Lower leg skin (tissue), 4 donors: ENCODE measurements at places on chromosomes 4 and X. TPM values are rescaled to one million over a fixed set of nuclear protein-coding genes. Genes with fewer than 3 reads are reported as not detected.

Gene RNF150
- total RNA-seq: 0.65 TPM

Gene CT55
- total RNA-seq: not detected

Gene MTTP
- not detected for total RNA-seq

Gene ENPP6
- 0.16 TPM for total RNA-seq

Gene TRAM1L1
- total RNA-seq: 1.3 TPM

Gene RTL9
- total RNA-seq: not detected

Gene GJB1
- 0.72 TPM for total RNA-seq

Gene INPP4B
- 17.9 TPM for total RNA-seq

Gene HUWE1
- total RNA-seq: 175 TPM

Gene ADRA2C
- 8.0 TPM for total RNA-seq

- no peak for DNase-seq
Measured at GRCh38 chrX:136761421-136761820, 19.3 kb downstream of the ARHGEF6 start.

DNA sequence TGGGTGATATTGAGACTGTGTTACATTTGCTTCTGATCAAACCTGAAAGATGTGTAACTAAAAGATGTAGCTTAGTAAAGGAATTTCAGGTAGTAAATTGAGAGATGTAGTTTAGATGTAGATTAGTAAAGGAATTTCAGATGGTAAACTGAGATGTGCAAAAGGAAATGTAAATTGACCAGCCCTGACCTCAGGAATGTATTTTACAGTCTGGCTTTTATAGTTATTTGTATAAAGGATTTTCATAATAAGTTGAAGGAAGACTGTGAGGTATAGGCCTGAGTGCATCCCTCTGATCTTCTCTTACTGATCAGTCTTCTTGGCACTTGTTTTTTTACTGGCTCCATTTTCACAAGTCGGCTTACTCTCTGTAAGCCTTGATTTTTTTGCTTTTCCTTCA is 3.2 kb downstream of the KLHL2 start:
- DNase-seq: no peak

GRCh38 chr4:168813890-168814289 is 196.2 kb downstream of the CBR4 start:
- no peak for DNase-seq

GRCh38 chr4:186201535-186202230 is 10.3 kb downstream of the CYP4V2 start:
- no peak for DNase-seq

GRCh38 chr4:182809417-182810102 is 107.6 kb downstream of the DCTD start:
- DNase-seq: no peak

GRCh38 chr4:106898621-106899230 is 137.4 kb downstream of the DKK2 start:
- no peak for DNase-seq

- DNase-seq: peak; percentile 89
Measured at GRCh38 chr4:4575284-4576211, 33.7 kb upstream of the STX18 start.

DNA sequence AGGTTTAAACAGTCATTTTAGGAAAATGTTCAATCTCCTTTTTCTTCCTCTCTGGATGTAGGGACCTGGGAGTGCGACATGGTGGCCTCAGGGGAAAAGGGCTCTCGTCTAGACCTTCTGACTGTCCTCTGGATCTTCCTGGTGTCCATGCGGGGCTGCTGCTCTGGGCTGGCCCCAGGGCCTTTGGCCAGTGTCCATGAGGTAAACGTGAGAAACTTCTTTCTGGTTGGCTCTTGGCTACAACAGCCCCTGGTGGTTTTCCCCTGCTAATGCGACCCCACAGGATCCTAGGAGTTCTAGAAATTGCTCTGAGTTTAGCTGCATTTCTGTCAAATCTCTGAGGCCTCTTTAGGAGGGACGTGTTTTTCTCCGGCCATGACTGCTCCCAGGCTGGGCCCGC is 85.7 kb downstream of the MFAP3L start:
- no peak for DNase-seq

- no peak for DNase-seq
Measured at GRCh38 chrX:98357146-98357545, 1473.4 kb downstream of the RPA4 start.

DNA sequence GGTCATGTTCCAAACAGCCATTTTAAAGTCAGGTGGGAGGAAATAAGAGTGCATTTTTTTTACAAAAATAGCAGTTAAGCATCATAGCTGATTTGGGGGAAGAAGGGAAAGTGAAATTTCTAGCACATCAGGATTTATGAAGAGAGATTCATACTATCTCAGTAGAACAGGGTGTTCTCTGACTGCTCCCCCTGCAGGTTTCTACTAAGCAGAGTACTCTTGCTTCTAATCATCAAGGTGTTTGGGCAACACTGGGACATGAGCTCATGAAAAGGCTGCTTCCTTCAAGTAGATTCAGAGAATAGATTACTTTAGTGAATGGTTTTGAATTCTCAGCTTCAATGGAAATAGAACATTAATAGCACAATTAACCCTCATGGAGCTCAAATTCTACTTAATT is 591.4 kb upstream of the PCDH10 start:
- no peak for DNase-seq

- DNase-seq: no peak
Measured at GRCh38 chr4:41750121-41750625, 1.6 kb upstream of the PHOX2B start.

DNA sequence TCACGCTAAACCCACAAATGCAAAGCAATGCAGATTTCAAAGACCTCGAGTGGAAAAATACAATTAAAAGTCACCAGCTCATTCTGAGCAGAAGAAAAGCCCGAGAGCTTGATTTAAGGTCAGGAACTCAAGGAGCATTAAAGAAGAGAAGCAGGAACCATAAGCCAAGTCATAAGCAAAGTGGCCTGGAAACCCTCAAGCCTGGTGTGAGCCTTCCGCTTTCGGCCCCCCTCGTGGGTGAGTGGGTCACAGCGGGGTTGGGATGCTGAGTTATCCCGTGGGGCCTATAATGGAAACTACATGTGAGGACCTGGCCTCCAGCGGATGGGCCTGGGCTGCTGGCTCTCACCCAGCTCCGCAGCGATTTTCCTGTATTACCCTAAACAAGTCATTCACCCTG is 504.3 kb downstream of the RAB28 start:
- no peak for DNase-seq

GRCh38 chrX:131763674-131764073 is 219.8 kb downstream of the OR13H1 start:
- no peak for DNase-seq

GRCh38 chr4:37882665-37883296 is 8.1 kb upstream of the TBC1D1 start:
- no peak for DNase-seq

- DNase-seq: no peak
Measured at GRCh38 chr4:154928640-154929257, 147.7 kb downstream of the RBM46 start.

DNA sequence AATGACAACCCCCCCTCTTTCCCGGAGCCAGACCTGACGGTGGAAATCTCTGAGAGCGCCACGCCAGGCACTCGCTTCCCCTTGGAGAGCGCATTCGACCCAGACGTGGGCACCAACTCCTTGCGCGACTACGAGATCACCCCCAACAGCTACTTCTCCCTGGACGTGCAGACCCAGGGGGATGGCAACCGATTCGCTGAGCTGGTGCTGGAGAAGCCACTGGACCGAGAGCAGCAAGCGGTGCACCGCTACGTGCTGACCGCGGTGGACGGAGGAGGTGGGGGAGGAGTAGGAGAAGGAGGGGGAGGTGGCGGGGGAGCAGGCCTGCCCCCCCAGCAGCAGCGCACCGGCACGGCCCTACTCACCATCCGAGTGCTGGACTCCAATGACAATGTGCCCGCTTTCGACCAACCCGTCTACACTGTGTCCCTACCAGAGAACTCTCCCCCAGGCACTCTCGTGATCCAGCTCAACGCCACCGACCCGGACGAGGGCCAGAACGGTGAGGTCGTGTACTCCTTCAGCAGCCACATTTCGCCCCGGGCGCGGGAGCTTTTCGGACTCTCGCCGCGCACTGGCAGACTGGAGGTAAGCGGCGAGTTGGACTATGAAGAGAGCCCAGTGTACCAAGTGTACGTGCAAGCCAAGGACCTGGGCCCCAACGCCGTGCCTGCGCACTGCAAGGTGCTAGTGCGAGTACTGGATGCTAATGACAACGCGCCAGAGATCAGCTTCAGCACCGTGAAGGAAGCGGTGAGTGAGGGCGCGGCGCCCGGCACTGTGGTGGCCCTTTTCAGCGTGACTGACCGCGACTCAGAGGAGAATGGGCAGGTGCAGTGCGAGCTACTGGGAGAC is 1.6 kb downstream of the PCDH10 start:
- no peak for DNase-seq

GRCh38 chr4:98556451-98556850 is 102.0 kb downstream of the TSPAN5 start:
- no peak for DNase-seq

DNA sequence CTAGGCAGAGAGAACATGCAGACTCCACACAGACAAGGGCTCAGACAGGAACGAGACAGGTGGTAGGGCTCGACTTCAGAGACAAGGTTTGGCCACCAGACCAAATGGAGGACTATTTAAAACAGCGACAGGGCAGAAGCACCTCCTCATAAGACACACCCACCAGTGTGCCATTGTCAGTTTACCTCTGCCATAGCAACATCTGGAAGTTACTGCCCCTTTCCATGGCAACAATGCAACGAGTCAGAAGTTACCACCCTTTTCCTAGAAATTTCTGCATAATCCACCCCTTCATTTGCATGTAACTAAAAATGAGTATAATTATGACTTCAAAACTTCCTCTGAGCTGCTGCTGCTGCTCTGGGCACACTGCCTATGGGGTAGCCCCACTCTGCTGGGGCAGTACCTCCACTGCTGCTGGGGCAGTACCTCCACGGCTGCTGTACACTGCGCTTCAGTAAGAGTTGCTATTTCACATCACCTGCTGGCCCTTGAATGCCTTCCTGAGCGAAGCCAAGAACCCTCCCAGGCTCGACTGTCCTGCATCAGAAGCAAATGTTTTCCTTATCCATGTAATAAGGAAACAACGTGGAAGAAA is 2222.3 kb upstream of the AGA start:
- DNase-seq: no peak

GRCh38 chr4:118955515-118955914 is 66.9 kb downstream of the SYNPO2 start:
- DNase-seq: no peak

- DNase-seq: no peak
Measured at GRCh38 chrX:46967547-46967946, 55.3 kb downstream of the JADE3 start.

DNA sequence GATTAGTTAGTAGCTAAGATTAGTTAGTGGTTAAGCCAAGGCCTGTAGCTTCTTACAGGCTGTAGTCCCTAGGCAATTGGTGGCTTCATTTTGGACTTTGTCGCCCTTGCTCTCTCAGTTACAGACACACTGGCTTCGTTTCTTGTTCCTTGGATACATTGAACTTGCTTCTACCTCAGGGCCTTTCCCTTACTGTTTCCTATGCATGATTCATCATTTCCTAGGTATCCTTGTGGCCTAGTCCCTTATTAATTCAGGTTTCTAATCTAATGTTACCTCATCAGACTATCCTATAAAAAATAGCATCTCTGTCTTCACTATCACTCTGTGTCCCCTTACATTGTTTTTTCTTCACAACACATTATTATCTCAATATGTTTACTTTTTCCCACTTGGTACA is 45.5 kb upstream of the LCORL start:
- no peak for DNase-seq

DNA sequence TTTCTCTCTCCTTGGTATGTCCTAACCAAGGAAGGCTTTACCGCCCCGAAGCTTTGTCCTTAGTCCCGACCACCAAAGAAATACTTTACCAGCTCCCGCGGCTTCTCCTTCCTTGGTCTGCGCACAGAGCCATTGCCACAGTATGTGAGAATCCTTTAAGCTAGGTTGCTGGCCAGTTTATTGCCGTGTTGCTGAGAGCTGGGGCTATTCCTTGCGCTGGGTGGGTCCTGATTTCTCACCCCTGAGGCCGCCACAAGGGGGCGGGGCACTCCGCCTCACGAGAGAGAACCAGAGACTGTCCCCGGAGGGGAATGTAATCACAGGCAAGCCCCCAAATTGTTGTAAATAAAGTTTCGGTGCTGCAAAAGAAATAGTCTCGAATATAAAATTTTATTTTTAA is 331.0 kb upstream of the PCDH10 start:
- no peak for DNase-seq

- no peak for DNase-seq
Measured at GRCh38 chrX:11261260-11261659, 32.0 kb upstream of the AMELX start.

GRCh38 chr4:58849026-58849425 is 1738.8 kb upstream of the IGFBP7 start:
- DNase-seq: no peak

DNA sequence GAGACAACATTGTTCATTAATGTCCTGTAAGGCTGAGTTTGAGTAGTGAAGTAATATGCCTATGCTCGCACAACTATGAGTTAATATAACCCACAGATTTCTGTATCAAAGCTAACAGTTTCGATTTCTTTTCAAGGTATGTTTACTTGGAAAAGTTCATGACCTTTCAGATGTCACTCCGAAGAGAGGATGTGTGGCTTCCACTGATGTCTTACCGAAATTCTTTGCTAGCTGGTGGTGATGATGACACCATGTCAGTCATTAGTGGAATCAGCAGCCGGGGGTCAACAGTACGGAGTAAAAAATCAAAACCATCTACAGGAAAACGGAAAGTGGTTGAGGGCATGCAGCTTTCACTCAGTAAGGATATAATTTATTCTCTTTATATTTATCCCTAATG is 124.9 kb downstream of the STAG2 start:
- DNase-seq: no peak

GRCh38 chr4:150518559-150518958 is 63.4 kb upstream of the MAB21L2 start:
- DNase-seq: no peak

DNA sequence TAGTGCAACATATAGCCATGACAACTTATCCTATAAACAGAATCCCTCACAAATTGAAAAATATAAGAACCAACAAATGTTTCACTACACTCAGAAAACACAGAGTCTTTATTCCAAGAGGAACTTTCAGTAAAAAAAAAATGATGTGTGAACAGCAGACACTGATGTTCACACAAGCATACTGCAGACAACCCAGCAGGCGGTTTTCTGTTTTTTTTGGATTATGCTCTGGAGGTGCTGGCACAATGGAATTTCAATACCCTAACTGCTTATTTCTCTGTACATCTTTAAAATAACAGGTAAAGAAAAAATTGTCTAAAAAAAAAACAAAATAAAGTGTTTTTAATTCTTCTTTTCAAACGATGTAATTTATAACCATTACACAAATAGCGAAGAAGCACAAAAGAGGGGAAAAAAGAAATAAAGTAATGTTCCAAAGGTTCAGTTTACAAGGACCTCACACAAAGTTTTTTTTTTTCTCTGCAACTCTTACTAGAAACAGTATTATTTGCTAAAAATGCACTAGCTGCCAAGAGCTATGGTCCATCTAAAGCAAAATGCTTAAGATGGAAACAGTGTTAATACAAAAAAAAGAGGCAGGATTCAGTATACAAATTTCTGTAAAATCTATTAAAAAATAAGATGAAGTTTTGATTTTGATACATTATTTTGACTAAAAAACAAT is 55.3 kb downstream of the ANAPC10 start:
- DNase-seq: no peak

- DNase-seq: no peak
Measured at GRCh38 chr4:170047771-170048354, 21.7 kb upstream of the MFAP3L start.
